ENCODE measurements at places on chromosomes 12 and 14. TPM values are rescaled to one million over a fixed set of nuclear protein-coding genes. Genes with fewer than 3 reads are reported as not detected.

The GPR65 gene
- total RNA-seq, result 31.8 TPM

DNA sequence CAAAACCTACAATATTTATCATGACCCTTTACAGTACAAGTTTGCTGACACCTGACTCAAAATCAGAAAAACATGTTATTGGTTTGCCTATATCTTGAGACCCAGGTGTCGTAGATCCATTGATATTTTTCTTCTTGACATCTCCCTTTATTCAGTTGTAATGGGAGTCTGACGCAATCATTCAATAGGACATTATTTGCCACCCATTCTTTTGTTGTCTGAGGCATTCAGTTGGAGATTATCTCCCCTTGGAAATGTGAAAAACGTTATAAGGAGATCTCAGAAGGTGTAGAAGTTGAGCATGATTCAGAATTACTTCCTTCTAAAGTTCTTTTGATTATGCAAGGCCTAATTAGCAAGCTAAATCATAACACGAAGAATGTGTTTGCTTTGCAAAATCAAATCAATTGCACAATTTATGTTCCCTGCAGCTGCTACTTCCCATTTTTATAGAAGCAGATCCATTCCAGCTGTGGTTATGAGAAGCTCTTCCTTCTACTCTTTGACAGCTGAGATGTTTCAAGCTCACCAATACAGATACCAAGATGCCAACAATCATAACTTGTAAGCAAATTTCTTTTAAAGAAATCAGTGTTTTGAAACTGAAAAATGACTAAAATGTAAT lies 228.2 kb upstream of the SYT1 start:
- no peak for DNase-seq

- peak; percentile 27 for DNase-seq
These were observed 107.0 kb downstream of the PTCSC3 start for GRCh38 chr14:36069535-36069900.

DNA sequence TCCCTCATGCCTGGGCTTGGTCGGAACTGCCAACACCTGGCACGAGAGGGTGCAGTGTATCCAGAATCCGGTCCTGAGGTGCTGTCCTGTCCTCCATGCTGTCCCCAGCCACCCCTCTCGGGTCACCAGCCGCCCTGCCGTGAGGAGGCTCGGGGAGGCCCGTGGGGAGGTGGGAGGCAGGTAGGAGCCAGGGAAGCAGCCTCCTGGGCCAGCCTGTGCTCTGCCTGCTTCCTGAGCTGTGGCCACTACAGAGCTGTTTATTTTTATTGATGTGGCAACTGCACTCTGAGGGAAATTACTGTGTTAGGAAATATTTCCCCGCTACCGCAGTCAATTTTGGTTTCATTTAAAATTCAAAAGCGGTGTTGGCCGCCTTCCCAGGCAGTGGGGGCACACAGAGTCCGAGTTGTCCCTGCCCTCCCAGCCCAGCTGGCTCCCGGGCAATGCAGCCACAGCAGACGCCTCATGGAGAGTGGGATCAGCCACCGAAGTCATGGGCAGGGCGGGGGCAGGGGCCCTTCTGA lies 18.3 kb downstream of the NOC4L start:
- no peak for DNase-seq

The PRH2 gene
- not detected for total RNA-seq

DNA sequence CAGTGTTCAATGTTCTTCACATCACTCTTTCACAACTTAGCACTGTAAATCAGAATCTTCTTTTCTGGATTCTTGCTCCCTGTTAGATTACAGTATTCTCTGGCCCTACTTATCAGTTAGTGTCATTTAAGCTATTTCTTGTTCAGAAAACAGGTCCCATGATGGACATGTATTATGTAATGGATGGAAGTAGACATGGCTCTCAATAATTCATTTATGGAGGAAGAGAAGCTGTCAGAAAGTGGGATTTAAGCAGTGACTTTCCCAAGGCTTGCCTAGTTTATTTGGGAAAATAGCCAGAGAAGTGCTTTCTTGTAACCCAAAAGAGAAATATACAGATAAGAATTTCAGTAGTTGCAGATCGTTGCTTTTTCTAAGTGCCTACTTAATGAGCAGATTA lies 1.6 kb downstream of the ERC1 start:
- DNase-seq, result no peak

The USP44 gene
- 12.0 TPM for total RNA-seq
